ENCODE measurements at places on chromosomes 6 and 20.

- DNase-seq: no peak
Observed at GRCh38 chr20:37878835-37879599, 23.9 kb upstream of the VSTM2L start.

- DNase-seq: no peak
Observed at GRCh38 chr20:53848304-53848703, 222.1 kb downstream of the BCAS1 start.

DNA sequence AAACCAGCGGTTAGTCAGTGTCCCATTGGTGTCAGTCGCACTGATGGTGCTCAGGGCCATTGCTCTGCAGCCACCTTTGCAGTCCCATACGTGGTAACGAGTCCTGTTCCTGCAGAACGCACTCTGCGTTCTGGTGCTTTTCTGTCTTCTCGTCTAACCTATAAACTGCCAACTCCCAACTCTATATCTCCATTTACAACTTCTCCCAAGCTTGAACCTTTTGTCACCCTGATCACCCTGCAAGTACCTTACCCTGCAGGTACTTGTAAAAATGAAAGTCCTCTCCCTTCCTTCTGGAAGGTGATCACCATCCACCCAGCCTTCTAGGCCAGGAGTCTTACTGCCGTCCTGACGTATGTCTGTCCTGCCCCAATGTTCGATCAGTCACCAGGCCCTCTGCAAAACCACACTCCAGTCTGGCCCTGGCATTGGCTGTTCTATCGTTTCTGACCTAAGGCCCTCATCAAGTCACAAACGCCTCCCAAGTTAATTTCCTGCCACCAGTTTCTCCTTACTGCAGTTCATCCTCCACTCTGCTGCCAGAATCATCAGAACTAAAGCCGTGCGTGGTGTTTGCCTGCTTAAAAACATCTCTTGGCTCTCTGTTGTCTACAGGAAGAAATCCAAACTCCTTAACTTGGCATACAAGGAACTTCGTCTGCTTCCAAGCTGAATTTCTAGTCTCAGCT, 7.9 kb downstream of the RREB1 start:
- DNase-seq: no peak

GRCh38 chr20:7571101-7571500, 369.2 kb downstream of the HAO1 start:
- no peak for DNase-seq

GRCh38 chr6:44388887-44389286, 1.4 kb downstream of the CDC5L start:
- no peak for DNase-seq

GRCh38 chr20:9160331-9160730, 91.4 kb downstream of the PLCB4 start:
- DNase-seq: no peak

DNA sequence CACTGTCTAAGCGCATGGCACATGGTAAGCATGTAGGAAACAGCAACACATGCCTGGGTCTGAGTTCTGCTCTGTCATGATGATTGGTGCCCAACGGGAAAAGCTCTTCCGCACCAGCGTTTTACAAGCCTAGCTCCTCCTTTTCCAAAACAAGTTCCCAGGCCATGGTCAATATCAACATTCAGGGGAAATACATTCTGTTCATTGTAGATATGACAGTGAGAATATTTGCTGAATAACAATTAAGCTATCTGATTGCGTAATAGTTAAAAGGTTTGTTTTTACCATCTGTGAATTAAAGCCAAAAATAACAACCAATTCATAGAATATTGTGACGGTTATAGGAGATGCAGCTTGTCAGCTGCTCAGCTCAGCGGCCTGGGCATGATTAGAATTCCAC, 404.3 kb upstream of the SLC35B3 start:
- no peak for DNase-seq

DNA sequence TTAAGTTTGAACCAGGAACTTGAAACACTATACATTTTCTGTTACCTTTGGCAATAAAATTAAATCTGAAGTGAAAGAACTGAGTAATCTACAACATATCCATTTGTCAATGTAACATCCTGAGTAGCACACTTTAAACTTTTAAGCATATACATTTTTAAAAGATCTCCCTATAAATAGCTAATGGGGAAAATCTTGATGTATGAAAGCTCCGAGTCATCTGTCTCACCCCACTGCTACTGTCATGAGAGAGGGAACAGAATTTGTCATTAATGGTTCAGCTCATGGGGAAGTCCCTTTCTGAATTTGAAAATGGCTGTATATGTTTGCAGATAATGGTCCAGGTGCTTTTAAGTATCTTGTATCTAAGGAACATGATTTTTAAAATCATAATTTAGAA, 55.2 kb upstream of the NOX3 start:
- no peak for DNase-seq

DNA sequence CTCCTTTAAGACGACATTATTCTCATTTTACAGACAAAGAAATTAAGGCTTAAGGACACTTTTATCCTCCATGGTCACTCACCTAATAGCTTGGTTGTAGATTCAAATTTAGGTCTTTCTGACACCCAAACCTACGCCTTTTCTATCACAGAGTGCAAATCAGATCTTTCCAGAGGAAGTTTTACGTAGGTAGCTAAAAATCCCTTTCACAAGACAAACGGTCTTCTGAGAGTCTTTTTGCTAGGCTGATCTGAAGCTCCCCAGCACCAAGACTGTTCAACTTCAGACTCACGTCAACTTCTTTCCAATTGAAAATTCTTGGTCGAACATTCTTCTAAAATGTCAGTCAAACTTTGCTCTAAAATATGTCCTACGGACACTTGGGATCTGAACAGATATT, 46.5 kb downstream of the BLOC1S5 start:
- no peak for DNase-seq

- no peak for DNase-seq
Observed at GRCh38 chr20:2694008-2694471, 1.5 kb downstream of the EBF4 start.

GRCh38 chr6:148307405-148307804, 35.2 kb upstream of the SASH1 start:
- no peak for DNase-seq

DNA sequence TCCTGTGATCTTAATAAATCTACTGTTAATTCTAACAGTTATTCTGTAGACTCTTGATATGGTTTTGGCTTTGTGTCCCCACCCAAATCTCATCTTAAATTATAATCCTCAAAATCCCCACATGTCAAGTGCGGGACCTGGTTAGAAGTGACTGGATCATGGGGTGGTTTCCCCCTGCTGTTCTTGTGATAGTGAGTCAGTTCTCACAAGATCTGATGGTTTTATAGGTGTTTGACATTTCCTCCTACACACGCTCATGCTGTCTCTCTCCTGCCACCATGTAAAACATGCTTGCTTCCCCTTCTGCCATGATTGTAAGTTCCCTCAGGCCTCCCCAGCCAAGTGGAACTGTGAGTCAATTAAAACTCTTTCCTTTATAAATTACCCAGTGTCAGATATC, 10.5 kb upstream of the EPB41L2 start:
- no peak for DNase-seq

GRCh38 chr6:149910721-149911151, 12.2 kb downstream of the RAET1G start:
- no peak for DNase-seq

DNA sequence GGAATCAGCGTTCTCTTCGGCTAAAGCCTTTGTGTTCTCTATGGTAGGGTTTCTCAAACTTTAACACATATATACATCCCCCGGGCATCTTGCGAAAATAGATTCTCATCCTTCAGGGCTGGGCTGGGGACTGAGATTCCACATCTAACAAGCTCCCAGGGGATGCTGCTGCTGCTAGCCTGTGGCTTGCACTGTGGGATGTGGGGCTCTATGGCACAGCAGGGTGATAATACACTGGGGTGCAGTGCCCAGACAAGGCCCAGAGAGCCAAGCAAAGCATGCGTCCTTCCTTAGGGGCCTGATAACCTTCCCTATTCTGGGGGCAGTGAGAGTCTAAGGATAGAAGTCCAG, 102.0 kb downstream of the LAMP5 start:
- no peak for DNase-seq

DNA sequence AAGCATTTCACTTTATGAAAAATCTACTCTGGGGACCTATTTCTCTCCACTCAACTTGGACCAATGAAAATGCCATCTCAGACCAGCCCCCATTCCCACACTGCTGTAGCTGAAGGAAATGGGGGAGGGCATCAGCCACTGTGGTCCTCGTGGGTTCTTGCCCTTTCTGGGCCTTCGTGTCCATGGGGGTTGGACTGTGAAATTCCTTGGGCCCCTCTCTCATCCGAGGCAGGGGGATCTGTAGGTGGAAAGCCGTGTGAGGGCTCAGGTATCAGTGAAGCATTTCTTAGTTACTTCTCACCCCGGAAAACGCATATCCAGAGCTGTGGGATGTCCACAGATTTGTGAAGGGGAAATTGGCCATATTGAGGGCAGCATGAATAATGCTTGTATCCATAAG, 147.9 kb downstream of the CDC5L start:
- DNase-seq: no peak

DNA sequence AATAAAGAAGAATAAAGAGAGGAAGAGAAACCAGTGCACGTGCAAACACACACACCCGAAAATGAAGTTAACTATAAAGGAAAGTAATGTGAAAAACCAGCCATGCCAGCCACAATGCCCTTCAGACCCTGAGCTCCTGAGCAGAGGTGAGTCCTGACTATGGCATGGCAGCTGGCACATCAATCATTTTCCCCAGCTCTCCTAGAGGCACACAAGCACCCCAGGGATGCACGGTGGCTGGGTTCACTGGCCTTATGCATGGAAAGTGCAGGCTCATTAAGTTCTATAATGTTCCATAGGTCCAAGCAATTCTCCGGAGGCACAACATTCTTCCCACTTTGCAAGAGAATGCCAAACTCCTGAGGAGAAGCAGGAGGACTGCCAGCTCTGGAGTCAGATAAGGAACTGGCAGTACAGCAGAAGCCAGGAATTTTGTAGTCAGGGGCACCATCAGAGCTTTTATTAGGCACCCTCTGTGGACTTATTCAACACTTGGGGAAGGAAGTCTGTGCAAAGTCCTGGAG, 175.0 kb upstream of the PRDM1 start:
- no peak for DNase-seq

DNA sequence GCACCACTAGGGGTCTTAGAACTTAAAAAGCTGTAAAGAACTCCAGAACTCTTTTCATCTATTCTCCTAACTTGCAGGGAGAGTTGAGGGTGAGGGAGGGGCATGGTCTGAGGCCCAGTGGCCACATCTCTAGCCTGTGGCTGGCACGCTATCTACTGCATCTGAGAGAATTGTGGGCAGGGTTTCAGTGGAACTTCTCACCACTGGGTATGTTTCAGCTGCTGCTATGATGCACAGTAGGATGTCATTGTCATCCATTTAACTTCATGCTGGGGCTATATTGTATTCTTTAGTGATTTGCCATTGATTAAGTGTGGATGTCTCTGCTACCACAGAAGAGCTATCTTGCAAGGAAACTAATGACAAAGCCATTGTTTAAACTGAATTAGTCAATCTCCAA, 4.5 kb downstream of the TMEM14A start:
- no peak for DNase-seq

DNA sequence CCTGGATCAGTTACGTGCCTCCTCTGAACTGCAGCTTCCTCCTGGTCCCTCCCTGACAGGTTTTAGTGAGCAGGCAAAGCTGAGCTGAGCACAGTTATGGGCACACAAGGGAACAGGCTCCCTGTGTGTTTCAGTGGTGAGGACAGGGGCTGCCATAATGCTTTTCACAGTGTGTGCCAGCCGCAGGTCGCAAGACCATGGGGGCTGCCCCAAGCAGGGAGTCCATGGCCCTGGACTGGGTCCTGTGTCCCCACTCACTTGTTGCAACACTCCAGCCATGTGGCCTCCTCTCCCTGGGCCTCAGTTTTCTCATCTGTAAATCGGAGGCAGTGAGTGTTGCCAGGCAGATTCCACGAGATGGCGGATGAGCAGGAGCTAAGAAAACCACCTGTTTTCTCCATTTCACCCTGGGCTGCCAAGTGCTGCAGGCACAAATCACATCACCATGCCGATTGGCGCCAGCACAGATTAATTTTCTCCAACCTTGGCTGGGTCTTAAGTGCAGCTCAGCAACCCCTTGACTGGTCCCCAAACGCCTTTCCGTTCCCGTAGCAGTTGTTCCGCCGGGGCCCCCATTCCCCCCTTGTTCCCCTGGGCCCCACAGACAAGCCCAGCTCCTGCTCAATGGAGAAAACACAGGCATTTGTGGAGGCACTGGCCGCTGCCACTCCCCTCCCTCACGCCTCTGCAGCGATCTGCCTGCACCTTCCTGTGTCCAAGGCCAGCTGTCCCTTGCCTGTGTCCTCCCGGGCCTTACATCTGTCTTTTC, 57.1 kb upstream of the NNAT start:
- no peak for DNase-seq

DNA sequence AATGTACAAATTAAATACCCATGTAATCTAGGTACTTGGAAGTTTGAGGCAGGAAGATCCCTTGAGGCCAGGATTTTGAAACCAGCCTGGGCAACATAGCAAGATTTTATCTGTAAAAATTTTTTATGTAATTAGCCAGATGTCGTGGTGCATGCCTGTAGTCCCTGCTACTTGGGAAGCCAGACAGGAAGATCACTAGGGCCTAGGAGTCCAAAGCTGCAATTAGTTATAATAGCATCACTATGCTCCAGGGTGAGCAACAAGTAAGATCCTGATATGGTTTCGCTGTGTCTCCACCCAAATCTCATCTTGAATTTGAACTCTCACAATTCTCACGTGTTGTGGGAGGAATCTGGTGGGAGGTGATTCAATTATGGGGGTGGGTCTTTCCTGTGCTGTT, 535.8 kb downstream of the TENT5A start:
- DNase-seq: no peak

DNA sequence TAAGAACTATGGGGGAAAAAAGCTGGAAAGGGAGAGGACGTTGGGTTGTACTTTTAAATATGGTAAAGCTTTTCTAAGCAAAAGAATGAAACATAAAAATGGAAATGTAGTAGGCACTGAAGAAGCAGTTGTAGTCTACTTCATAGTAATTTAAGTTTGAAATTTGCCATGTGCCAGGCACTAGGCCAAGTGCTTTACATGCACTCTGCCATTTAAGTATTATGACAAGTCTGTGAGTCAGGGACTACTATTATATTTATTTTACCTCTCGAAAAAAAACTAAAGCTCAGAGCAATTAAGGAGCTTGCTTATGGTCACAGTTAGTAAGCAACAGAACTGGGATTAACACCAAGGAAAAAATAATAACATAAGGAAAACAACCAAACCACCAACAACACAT, 257.8 kb downstream of the GMDS start:
- DNase-seq: no peak

DNA sequence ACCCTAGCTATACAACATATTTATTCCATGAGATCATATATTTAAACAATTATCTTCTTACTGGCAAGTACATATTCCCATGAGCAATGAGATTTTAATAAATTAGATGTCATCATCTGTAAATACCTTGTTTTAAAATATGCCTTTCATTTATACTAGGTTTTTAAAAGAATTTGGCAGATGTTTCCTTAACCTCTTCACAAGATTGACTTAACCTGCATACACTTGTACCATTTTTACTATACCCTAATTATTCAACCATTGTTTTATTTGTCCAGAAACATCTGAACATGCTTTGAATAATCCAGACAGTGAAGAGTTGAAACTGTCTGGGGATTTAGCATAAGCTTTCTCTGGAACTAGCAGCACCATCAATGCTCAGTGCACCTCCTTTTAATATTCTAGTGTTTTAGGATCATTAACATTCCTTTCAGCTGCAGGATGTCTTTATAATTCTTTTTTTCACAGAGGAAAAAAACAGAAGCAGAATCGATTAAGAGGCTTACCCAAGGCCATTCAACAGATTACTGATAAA, 188.0 kb upstream of the TENT5A start:
- no peak for DNase-seq
